Sigmoid colon (tissue), 7 donors: ENCODE measurements at places on chromosomes 12 and 14. TPM values are rescaled to one million over a fixed set of nuclear protein-coding genes. Genes with fewer than 3 reads are reported as not detected.

Gene NGB
- polyA plus RNA-seq, result 1.9 TPM

- DNase-seq, result no peak
- H3K4me1 ChIP-seq, result no peaks in the 10 kb centered on the region
- no peak overlapping the region for H3K27ac ChIP-seq
- no peak overlapping the region for H3K4me3 ChIP-seq
These were observed 10.7 kb downstream of the TRMT5 start for GRCh38 chr14:60970146-60970545.

- peaks cover 21% of the 10 kb centered on the region for H3K4me1 ChIP-seq
- peaks cover 20% of the 10 kb centered on the region for H3K27me3 ChIP-seq
- no peak within 1 kb of the TSS for H3K27ac ChIP-seq
- H3K36me3 ChIP-seq, result no peaks in the 10 kb centered on the region
These were observed at the start of gene AVPR1A for GRCh38 chr12:63150713-63151622. AVPR1A (minus strand) TSS chr12:63151201; CDS start chr12:63150836, 365 bp downstream.

Gene SELPLG
- 26.1 TPM for polyA plus RNA-seq

DNA sequence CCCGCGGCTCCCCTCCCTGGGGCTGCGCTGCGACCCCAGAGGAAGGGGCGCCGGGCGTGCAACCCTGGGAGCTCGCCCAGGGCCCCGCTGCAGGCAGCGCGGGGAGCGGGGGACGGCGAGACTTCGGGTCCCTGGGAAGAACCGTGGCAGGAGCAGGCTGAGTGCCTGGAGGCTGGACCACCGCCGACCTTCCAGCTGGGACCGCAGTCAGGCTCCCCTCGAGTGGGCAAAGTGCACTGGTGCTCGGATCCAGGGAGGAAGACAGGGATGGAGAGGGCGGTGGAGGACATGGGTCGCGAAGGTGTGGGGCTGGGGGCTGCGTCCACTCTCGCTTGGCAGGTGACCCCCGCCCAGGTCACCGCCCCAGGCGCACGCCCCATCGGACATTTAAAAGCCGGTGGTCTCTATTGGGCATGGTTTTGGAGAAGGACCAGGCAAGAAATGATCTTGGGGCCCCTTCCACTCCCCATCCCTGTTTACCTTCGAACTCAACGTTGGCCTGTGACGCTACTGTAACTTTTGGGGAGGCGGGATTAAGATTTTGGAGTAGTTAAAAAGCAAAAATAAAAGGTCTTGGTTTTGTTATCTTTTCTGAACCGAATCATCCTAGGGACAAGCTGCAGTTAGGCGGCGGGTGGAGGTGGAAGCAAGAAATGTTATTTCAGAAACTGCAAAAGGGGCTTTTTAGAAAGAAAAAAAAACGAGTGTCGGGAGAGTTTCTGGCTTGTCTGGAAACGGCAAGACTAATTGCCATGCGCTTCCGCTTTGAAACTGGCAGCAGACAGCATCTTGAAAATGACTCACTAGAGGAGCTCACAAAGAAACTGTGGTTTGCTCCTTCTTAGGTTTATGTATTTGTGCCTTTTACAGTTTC is 1.0 kb downstream of the ELK3 start:
- DNase-seq, result peak; percentile 79
- H3K27me3 ChIP-seq, result no peaks in the 10 kb centered on the region
- peaks cover 8% of the 10 kb centered on the region for H3K4me1 ChIP-seq
- peak overlapping the region; percentile 73 for H3K4me3 ChIP-seq
- no peaks in the 10 kb centered on the region for H3K36me3 ChIP-seq
- H3K27ac ChIP-seq, result peak overlapping the region; percentile 81

DNA sequence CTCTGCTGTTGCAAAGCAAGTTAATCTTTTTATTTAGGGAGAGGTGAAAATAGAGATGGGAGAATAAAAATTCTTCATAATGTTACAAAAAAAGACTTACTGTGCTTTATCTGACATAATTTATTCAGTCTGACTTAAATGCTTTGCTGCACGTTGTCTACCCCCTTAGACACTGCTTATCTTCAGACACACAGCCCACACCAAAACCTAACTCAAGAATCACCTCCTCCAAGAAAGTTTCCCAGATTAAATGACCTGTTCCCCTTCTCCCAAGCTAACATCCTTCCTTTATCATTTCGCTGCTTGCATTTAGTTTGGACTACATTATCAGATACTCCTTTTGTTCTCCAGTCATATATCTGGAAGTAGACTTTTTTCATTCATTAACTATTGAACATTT is 3.8 kb downstream of the OSBPL8 start:
- no peaks in the 10 kb centered on the region for H3K27me3 ChIP-seq
- no peaks in the 10 kb centered on the region for H3K36me3 ChIP-seq
- DNase-seq, result no peak
- no peak overlapping the region for H3K4me3 ChIP-seq
- H3K27ac ChIP-seq, result no peak overlapping the region

GRCh38 chr12:4766445-4766844 is 46.2 kb downstream of the GALNT8 start:
- H3K27me3 ChIP-seq, result no peaks in the 10 kb centered on the region
- H3K36me3 ChIP-seq, result no peaks in the 10 kb centered on the region
- no peaks in the 10 kb centered on the region for H3K4me1 ChIP-seq

- DNase-seq, result no peak
- no peaks in the 10 kb centered on the region for H3K4me1 ChIP-seq
- H3K4me3 ChIP-seq, result no peak overlapping the region
These were observed 40.3 kb downstream of the TIMELESS start for GRCh38 chr12:56408799-56409417.

DNA sequence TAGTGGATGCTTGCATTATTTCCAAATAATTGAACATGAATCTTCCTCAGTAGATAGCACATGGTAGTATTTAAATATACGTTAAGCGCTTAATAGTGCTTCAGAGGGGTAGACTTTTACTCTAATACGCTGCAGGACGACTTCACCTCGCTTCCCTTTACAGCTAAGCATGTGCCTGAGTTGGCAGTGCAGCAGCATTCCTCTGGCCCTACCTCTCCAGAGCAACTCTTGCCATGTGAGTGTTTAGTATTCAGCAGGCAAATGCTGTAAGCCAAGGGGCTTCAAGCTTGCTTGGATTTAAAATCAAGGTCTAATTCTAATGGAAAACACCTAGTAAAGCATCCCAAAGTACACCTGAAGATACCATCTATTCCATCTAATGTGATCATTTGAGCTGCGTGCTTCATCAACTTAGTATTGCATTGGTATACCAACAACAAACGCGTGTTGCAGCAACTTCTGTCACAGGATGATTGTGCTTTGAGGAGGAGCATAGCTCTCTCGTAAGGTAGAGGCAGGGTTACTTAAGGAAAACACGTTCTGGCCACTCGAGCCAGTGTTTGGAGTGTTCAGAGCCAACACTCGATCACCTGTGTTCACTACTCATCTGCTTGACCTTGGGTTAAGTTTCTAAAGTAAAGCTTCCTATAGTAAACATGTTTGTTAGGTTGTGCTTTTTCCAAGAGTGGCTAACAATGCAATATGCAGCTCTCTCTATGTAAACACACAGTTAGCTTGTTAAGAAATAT is 60.6 kb downstream of the PIWIL1 start:
- H3K4me3 ChIP-seq, result no peak overlapping the region
- H3K36me3 ChIP-seq, result no peaks in the 10 kb centered on the region
- H3K4me1 ChIP-seq, result no peaks in the 10 kb centered on the region
- no peak overlapping the region for H3K27ac ChIP-seq
- DNase-seq, result no peak
- H3K27me3 ChIP-seq, result no peaks in the 10 kb centered on the region

- H3K27me3 ChIP-seq, result no peaks in the 10 kb centered on the region
- no peaks in the 10 kb centered on the region for H3K36me3 ChIP-seq
- no peak overlapping the region for H3K4me3 ChIP-seq
- H3K4me1 ChIP-seq, result peaks cover 24% of the 10 kb centered on the region
- no peak for DNase-seq
These were observed 125.4 kb downstream of the PRKD1 start for GRCh38 chr14:29802211-29802610.

DNA sequence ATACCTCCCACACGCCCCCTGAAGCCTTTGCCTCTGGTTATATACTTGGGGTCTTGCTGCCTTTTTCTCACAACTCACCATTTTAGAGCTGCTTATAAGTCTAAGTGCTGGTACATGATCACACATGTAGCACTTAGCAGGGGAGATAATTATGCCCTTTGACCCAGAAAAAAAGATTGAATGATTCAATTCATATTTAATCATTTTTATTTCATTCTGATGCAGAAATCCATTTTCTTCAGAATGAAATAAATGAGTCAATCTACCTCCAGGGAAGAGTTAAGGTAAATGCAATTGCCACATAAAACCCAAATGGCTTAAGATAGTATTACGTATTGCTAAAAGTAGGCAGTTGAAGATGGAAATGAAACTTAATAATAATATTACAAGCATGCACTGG is 414.6 kb upstream of the PRICKLE1 start:
- H3K27me3 ChIP-seq, result no peaks in the 10 kb centered on the region
- no peaks in the 10 kb centered on the region for H3K36me3 ChIP-seq
- no peak overlapping the region for H3K27ac ChIP-seq
- H3K4me1 ChIP-seq, result no peaks in the 10 kb centered on the region
- no peak overlapping the region for H3K4me3 ChIP-seq
- no peak for DNase-seq

DNA sequence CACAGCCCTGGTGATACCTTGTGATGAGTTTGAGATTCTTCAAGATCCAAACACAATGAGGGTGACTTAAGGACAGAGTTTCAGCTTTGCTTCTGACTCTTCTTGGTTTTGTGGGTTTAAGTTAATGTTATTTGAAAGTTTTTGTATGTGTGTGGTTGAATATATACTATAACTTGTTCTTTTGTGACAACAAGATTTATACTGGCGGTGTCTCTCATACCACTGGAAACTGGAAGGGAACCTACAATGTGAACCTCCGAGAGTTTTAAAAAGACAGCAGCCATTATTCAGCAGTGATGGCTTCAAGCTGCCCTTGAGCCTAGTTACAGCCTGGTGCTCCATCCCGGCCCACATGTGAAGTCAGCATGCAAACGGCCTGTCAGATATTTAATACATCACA is 87.9 kb upstream of the IGF1 start:
- H3K4me1 ChIP-seq, result no peaks in the 10 kb centered on the region
- H3K4me3 ChIP-seq, result no peak overlapping the region
- no peak overlapping the region for H3K27ac ChIP-seq
- no peaks in the 10 kb centered on the region for H3K27me3 ChIP-seq
- no peak for DNase-seq

DNA sequence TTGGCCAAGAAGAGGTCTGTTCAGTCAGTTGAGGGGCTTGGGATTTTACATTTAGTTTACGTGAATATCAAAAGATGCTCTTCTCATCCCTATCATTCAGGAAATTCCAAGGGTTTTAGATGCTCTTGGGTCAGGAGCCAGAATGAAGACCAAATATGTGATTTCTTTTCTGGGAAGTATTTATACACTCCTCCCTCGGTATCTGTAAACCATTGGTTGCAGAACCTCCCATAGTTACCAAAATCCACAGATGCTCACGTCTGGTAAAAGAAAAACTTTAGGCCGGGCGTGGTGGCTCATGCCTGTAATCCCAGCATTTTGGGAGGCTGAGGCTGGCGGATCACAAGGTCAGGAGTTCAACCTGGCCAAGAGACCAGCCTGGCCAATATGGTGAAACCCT is 75.9 kb downstream of the TNFAIP2 start:
- H3K36me3 ChIP-seq, result no peaks in the 10 kb centered on the region
- no peak overlapping the region for H3K4me3 ChIP-seq
- H3K27ac ChIP-seq, result peak overlapping the region; percentile 73
- DNase-seq, result peak; percentile 78
- H3K4me1 ChIP-seq, result no peaks in the 10 kb centered on the region

DNA sequence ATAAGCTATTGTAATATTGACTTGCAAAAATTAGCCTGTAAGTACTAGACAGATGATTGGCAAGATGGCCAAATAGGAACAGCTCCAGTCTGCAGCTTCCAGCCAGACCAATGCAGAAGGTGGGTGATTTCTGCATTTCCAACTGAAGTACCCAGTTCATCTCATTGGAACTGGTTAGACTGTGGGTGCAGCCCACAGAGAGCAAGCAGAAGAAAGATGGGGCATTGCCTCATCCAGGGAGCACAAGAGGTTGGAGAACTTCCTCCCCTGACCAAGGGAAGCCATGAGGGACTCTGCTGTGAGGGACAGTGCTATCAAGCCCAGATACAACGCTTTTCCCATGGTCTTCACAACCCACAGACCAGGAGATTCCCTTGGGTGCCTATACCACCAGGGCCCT is 16.0 kb upstream of the SPATA7 start:
- no peak for DNase-seq
- H3K36me3 ChIP-seq, result no peaks in the 10 kb centered on the region
- H3K27ac ChIP-seq, result no peak overlapping the region
- H3K27me3 ChIP-seq, result no peaks in the 10 kb centered on the region
- no peak overlapping the region for H3K4me3 ChIP-seq

Gene RNASE1
- polyA plus RNA-seq, result 111 TPM

Gene ADAM21
- 0.09 TPM for polyA plus RNA-seq

GRCh38 chr12:48022676-48023385 is 18.6 kb upstream of the COL2A1 start:
- H3K27me3 ChIP-seq, result peaks cover 3% of the 10 kb centered on the region
- no peak overlapping the region for H3K27ac ChIP-seq
- H3K36me3 ChIP-seq, result no peaks in the 10 kb centered on the region
- DNase-seq, result no peak
- no peak overlapping the region for H3K4me3 ChIP-seq
- H3K4me1 ChIP-seq, result no peaks in the 10 kb centered on the region
